M059J (cell line): ENCODE measurements at places on chromosomes 12 and 14.

- no peak for DNase-seq
Observed at GRCh38 chr12:78793982-78794381, 70.6 kb upstream of the SYT1 start.

- DNase-seq = no peak
Observed at GRCh38 chr12:10374624-10375018, 15.2 kb downstream of the KLRK1 start.

GRCh38 chr14:77066578-77067172 is 31.4 kb upstream of the CIPC start:
- DNase-seq = no peak

DNA sequence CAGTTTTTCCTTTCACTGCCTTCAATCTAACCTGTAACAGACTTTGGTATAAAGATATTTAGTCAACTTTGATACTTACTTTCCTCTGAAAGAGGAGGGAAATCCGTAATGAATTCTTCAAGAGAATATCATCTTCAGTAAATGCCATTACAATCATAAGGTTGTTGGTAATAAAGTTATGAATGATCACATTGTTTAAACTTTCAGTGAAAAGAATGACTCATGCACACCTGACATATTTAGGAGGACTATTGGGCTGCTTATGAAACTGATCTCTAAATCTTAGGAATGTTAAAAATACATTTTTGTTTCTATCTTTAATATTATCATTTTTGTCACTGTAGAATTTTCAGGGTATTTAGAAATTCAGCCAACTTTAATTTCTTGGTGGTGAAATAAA is 474.7 kb downstream of the SLC16A7 start:
- DNase-seq = no peak

GRCh38 chr14:99272899-99273765 is 1.1 kb upstream of the BCL11B start:
- DNase-seq = no peak

- DNase-seq = no peak
Observed at GRCh38 chr12:46628176-46628575, 197.6 kb downstream of the SLC38A4 start.
